ENCODE measurements at places on chromosomes 3 and 15.

GRCh38 chr3:169813757-169814517, 1.2 kb upstream of the LRRC34 start:
- no peak for DNase-seq

GRCh38 chr3:11719406-11720303, 75.9 kb upstream of the VGLL4 start:
- peak; percentile 45 for DNase-seq

- DNase-seq: no peak
Measured at GRCh38 chr3:167095976-167096375, 284.1 kb downstream of the ZBBX start.

DNA sequence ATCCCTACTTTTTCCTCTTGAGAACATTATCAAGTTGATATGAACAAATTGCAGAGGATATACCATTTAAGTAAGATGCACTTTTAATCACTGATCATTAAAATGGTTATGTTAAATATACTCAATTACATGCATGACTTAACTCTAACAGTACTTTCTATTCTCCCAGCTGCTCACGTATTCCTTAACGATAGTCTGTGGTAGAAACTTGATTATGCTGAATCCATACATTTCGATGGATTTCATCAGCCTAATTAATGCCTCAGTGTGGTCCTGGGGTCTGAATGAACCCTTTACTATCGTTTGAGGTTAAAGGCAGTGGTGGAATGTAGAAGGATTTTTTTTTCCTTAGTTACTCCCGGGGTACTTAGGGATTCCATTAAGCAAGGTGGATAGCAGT, 18.6 kb downstream of the SOX2 start:
- DNase-seq: no peak

GRCh38 chr15:52546031-52546751, 17.5 kb upstream of the MYO5A start:
- DNase-seq: no peak

GRCh38 chr3:140433431-140433830, 244.4 kb upstream of the TRIM42 start:
- DNase-seq: no peak

DNA sequence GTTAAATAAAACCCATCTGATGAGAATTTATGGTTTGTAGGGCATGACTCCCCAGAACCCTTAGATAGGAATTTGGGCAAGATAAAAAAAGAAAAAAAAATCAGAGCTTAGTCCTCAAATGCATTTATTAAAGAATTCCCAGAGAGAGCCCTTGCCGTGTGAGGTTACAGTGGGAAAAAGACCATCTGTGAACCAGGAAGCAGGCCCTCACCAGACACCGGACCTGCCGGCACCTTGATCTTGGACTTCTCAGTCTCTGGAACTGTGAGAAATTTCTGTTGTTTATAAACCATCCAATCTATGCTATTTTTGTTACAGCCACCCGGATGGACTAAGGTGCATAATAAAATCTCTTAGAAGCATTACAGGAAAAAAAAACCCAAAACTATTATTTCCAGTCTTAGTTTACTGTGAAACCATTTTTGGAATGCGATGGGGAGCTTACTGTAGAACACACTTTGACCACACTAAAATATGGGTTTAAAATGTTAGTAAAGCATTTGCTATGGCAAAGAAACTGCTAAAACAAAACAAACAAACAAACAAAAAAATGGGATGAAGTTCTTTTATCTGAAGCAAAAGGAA, 72.2 kb downstream of the LEKR1 start:
- no peak for DNase-seq

- DNase-seq: no peak
Measured at GRCh38 chr3:88542916-88543315, 393.2 kb downstream of the C3orf38 start.

GRCh38 chr3:177351206-177351605, 153.9 kb upstream of the TBL1XR1 start:
- DNase-seq: no peak

DNA sequence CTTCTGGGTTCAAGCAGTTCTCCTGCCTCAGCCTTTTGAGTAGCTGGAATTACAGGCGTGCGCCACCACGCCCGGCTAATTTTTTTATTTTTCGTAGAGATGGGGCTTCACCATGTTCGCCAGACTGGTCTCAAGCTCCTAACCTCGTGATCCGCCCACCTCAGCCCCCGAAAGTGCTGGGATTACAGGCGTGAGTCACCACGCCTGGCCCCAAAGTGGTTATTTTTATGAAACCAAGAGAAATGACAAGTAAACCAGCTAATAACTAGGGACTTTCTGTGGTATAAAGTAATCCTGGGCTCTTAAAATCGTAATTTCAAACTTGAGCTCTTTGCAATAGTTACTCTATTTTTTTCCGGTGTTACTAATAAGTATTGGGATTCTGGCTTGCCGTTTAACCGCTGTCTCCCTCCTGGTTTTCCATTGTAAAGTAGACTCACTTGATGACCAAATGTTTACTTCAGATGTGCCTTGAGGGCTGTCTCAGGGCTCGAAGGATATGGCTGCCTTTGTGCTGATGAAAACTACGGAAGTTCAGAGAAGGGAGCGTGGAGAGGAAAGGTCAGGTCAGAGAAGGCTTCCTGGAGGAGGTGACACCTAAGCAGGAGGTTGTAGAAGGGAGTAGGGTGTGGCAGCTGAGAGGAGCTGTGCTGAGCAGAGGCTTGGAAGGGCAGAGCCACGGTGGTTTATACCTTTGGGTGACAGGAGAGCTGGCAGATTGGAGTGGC, 4.2 kb downstream of the ZSCAN2 start:
- no peak for DNase-seq

DNA sequence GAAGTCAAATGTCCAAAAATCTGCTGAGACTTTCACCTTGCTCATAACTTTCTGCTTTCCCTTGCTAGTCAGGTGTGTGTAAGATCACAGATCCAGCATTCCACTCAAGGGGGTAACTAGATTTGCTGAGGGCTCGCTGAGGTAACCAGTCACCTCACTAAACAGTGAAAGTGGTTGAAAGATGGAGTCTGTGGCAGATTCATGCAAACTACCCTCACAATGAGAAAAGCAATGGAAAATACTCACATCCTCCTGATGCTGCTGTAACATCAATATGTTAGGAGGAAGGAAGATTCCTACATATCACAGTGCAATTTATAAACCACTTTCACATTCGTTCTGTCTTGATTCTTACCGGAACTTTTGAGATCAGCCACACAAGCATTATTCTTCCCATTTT, 174.3 kb upstream of the BCL6 start:
- no peak for DNase-seq

DNA sequence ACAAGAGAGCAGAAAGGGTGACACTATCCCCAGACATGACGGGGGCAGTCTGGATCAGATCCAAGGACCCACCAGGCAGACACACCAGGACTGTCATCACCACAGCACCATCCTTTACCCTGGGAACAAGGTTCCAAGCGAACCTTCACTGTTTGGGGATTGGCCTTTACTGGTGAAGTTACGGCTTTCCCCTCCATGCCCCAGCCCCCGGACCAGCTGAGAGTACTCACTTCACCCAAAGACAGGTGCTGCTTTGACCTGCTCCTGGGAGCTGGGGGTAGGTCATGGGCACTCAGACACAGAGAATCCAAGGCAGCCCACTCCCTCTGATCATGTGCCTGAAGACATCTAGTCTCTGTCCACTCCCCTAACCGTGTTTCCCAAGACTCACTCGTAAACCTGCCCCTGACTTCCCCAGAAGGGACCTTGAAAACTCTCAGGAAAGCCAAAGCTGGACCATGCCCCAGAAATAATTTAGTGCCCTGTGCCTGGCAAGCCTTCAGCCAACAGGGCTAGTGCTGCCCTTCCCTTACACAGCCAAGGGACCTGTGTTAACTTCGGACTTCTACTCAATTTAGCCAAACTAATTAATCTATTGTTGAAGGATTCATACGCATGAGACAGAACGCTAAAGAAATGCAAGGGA, 2.8 kb downstream of the RRP9 start:
- no peak for DNase-seq

- DNase-seq: no peak
Measured at GRCh38 chr3:11668243-11669235, 24.8 kb upstream of the VGLL4 start.

- DNase-seq: no peak
Measured at GRCh38 chr3:174295306-174296092, 563.6 kb upstream of the NAALADL2 start.

- DNase-seq: no peak
Measured at GRCh38 chr15:45023659-45024225, 747 bp downstream of the SORD start.

DNA sequence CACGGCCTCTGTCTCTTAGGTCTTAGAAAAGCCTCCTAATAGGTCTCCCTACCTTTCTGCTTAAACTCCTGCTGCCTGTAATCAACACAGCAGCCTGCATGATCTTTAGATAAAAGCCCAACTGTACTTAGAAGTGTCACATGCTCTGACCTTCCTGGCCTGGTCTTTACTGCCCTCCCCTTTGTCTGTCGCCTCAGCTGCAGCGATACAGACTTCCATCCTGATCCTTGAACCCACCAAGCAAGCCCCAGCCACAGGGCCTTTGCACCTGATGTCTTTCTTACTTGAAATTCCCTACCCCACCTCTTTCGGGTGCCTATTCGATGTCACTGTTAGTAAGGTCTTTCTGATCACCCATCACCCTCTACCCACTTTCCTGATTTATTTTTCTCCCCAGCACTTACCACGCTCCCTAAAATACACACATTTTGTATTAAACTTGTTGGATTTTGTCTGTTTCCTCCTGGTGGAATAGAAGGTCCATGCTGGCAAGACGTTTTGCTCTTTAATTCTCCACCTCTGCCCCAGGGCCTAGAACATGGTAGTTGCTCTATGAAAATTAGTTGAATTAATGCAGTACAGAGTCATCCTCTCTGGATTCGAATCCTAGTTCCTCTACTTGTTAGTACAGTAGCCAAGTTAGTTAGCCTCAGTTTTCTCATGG, 51.1 kb downstream of the AQP9 start:
- DNase-seq: no peak

- no peak for DNase-seq
Measured at GRCh38 chr3:189488241-189488767, 142.9 kb upstream of the TP63 start.

DNA sequence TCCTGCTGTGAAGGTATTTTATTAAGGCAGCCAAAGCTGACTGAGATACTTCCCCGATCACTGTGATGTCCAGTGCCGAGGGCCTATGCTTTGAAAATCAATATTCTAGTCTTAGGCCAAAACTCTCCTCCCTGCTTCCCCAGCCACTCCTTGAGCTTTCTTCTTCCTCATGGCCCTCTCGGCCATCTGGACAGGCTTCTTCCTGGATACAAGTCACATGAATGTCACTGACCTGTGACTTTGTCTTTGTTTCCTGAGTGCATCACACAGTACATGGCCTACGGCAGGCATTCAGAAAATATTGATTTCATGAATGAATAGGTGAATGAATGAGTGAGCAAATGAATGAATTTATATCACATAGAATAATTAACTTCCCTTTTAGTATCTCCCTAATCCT, 24.6 kb upstream of the HES1 start:
- DNase-seq: no peak

DNA sequence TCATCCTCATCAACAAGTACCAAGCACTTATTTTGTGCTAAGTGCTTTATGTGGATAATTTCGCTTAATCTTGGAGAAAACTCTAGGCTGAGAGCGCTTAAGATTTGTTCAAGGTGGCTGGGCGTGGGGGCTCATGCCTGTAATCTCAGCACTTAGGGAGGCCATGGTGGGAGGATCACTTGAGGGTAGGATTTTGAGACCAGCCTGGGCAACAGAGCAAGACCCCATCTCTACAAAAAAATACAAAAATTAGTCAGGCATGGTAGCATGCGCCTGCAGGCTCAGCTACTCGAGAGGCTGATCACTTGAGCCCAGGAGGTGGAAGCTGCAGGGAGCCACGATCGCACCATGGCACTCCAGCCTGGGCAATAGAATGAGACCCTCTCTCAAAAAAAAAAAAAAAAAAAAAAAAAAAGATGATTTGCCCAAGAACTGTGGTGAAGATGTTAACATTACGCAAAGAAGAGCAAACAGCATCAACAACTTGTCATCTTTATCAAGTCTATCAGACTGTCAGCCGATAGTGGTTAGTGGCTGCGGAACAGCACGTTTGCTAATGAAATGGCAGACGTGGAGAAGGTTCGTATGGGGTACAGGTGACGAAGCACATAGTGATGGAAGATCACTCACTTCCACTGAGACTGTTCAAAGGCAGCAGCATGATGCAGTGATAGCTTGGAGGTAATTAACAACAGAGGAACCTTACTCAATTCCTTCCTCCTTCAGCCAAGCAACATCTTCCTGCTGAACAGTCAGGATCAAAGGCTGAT, 27.7 kb downstream of the NRROS start:
- DNase-seq: no peak

- no peak for DNase-seq
Measured at GRCh38 chr15:25182736-25183445, 228.1 kb downstream of the SNRPN start.

GRCh38 chr15:66878761-66879160, 176.7 kb downstream of the SMAD6 start:
- no peak for DNase-seq

- no peak for DNase-seq
Measured at GRCh38 chr3:152198665-152199064, 70.1 kb upstream of the MBNL1 start.

DNA sequence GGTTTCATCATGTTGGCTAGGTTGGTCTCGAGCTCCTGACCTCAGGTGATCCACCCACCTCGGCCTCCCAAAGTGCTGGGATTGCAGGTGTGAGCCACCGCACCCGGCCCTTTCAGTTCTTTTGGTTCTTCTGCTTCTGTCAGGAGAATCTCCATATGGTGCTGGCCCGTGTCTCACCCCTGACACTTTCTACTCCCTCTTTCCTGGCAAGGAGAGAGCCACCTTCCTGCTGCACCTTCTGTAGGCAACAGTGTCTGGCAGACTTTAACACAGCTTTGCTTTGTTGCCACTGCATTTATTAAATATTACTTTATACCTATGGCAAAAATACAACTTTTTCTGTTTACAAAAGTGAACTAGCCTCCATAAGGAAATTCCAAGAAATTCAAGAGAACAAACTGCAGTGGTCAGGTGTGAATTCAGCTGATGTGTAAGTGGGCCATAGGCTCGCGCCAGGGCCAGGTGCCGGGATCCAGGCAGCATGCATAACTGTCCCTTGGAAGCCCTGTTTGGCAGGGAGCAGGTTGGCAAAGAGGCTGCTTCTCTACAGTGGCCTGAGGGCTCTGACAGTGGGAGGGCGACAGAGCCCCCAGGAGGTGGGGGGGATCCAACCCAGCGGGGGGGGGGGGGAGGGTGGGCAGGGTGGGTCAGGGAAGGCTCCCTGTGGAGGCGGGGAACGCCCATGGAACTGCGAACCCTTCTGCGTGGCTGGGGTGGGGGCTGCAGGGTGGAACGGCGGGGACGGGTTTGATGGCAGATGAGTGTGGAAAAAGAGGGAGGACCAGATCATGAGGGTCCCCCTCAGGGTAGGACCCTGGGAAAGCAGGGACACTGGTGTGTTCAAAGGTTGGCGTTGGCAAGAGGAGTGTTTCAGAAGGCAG, 21.1 kb downstream of the CTSH start:
- no peak for DNase-seq

- DNase-seq: no peak
Measured at GRCh38 chr3:85726241-85726640, 767.5 kb downstream of the CADM2 start.

GRCh38 chr3:45994419-45995235, 997 bp downstream of the FYCO1 start:
- DNase-seq: no peak
